ENCODE measurements at places on chromosomes 13 and 19. TPM values are rescaled to one million over a fixed set of nuclear protein-coding genes. Genes with fewer than 3 reads are reported as not detected.

GRCh38 chr13:109989686-109990085, 203.3 kb upstream of the IRS2 start:
- peak; percentile 39 for DNase-seq
- H3K27me3 ChIP-seq = no peaks in the 10 kb centered on the region
- no peak overlapping the region for H3K4me3 ChIP-seq
- no peaks in the 10 kb centered on the region for H3K36me3 ChIP-seq

GRCh38 chr13:106440866-106441265, 94.6 kb downstream of the EFNB2 start:
- peaks cover 2% of the 10 kb centered on the region for H3K27me3 ChIP-seq
- H3K36me3 ChIP-seq = no peaks in the 10 kb centered on the region
- no peak for DNase-seq
- no peak overlapping the region for H3K27ac ChIP-seq

DNA sequence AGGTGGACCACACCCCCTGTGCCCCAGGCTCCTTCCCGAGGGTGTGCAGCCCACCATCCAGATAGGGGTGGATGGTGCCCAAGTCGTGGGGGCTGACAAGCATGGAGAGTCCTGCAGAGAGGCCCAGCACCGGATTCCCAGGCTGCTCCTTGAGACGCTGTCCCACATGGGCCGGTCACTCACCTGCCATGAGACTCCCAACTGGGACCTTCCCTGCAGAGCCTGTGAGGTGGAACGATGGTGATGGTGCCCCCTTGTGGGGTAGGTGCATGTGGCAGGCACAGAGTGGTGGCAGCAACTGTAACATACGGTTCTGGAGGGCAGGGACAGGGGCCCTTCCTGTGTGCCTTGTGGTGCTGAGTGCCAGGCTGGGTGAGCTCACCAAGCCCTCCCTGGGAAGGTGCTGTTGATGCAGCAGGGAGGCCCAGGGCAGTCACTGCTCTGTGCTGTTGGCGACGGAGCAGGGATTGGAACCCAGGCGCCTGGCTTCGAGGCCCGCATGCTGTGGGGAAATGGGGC, 33.1 kb downstream of the PPP1R37 start:
- H3K27ac ChIP-seq = no peak overlapping the region
- no peaks in the 10 kb centered on the region for H3K4me1 ChIP-seq
- no peak overlapping the region for H3K4me3 ChIP-seq
- H3K36me3 ChIP-seq = peaks cover 4% of the 10 kb centered on the region
- DNase-seq = peak; percentile 30

GRCh38 chr13:102868366-102868936, 22.6 kb downstream of the ERCC5 start:
- H3K27ac ChIP-seq = no peak overlapping the region
- H3K27me3 ChIP-seq = no peaks in the 10 kb centered on the region
- peak; percentile 7 for DNase-seq
- H3K4me3 ChIP-seq = no peak overlapping the region
- no peaks in the 10 kb centered on the region for H3K4me1 ChIP-seq

The RFPL4AL1 gene
- not detected for total RNA-seq

DNA sequence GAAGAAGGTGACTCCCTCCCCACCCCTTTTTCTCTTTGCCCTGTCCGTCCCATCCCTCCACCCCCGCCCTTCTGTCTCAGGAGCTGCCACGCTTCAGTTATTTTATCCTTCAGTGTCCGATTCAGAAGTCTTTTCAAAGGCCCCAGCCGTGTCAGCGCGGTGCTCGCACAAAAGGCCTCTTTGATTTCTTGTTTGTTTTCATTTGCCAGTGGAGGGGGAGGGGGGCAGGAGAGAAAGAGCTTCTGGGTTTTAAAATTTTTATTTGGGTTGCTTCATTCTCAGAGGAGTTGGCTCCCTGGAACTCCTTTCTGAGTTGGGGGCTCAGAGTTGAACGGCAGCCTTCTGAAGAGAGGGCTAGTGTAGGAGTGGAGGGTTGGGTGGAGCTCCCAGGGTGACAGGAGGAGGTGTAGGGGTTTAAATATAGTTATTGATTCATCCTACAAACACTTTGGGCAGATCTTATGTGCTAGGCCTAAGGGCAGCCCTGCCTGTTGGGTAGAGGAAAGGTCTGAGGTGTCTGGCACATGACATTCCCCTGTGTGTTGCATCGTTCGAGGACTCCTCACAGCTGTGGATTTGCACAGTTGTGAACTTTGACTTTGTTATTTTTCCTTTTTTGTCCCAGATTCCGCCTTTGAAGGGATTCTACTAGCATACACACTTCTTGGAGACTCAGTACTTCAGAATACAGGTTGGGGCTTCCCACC, 36.8 kb downstream of the NFIX start:
- no peak overlapping the region for H3K4me3 ChIP-seq
- no peaks in the 10 kb centered on the region for H3K27me3 ChIP-seq
- peaks cover 12% of the 10 kb centered on the region for H3K36me3 ChIP-seq
- H3K4me1 ChIP-seq = peaks cover 38% of the 10 kb centered on the region
- peak; percentile 72 for DNase-seq

The ZNF549 gene
- 7.8 TPM for total RNA-seq

GRCh38 chr13:112056284-112056727, 10.6 kb upstream of the SOX1 start:
- DNase-seq = no peak
- no peak overlapping the region for H3K27ac ChIP-seq
- H3K36me3 ChIP-seq = no peaks in the 10 kb centered on the region
- H3K4me3 ChIP-seq = no peak overlapping the region
- H3K27me3 ChIP-seq = peaks cover 45% of the 10 kb centered on the region

The OR7C1 gene
- total RNA-seq = not detected

GRCh38 chr19:58466089-58466759, 656 bp upstream of the ZNF324 start:
- H3K4me3 ChIP-seq = peak overlapping the region; percentile 88
- H3K27me3 ChIP-seq = no peaks in the 10 kb centered on the region

The IGFLR1 gene
- 0.51 TPM for total RNA-seq

The GPALPP1 gene
- 22.1 TPM for total RNA-seq

Data from fibroblast of lung (primary cell).